Stimulated activated CD8-positive, alpha-beta memory T cell treated with anti-CD3 and anti-CD28 coated beads, Interleukin-4, amount 100 ng/mL, for 24 hours (primary cell): ENCODE measurements at places on chromosomes 3 and 15.

DNA sequence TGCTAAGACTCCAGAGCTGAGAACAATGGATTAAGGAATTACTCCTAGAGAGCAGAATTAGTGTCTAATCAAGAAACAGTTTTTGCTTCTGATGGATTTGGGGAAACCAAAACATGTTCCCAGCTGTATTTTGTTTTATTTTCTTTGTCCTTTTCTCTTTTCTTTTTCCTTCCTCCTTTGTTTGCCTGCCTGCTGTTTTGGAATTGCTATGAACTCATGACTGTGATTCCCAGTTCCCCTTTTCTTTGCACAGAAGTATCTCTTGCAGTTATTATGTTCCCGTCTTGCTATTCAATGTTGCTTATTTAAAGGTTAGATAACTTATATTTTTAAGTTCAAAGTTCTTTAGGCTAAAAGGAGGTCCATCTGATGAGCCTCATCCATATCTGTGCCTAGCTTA, 77.0 kb upstream of the GBE1 start:
- no peak for DNase-seq

- DNase-seq, result peak; percentile 26
These were observed 27.6 kb downstream of the XYLB start for GRCh38 chr3:38374221-38374620.

DNA sequence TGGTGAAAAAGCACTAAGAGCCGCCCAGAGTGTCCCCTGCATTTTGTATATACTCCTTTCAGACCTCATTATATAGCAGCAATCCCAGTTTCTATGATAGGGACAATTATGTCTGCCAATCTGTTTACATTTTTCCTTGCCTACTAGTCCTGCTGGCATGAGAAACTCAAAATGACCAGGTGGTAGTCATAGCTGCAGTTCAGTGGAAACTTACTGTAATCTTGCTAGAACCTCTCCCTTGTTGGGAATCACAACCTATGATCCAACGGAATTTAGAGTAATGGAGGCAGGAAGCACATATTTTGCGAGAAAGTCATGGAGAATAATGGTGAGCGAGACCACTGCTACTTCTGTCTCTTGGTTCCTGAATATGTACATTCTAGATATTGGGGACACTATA, 28.6 kb upstream of the MINAR1 start:
- no peak for DNase-seq

DNA sequence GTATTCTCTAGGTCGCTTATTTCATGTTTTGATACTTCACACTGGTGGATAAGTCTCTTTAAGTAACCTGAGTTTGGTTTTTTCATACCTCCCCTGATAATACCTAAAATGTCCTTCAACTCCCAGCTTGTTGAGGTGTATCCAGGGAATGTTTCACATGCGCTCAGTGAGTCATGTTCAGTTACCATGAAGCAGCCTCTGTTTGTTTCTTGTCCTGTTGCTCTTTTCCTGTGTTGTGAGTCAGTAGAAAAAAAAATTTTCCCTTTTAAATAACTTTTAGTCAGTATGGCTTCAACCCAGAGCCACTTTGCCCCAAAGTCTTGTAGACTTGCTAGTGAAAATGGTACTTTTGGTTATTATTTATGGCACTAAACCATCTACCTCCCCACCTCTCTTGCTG, 278.4 kb upstream of the ZPLD1 start:
- DNase-seq, result no peak

DNA sequence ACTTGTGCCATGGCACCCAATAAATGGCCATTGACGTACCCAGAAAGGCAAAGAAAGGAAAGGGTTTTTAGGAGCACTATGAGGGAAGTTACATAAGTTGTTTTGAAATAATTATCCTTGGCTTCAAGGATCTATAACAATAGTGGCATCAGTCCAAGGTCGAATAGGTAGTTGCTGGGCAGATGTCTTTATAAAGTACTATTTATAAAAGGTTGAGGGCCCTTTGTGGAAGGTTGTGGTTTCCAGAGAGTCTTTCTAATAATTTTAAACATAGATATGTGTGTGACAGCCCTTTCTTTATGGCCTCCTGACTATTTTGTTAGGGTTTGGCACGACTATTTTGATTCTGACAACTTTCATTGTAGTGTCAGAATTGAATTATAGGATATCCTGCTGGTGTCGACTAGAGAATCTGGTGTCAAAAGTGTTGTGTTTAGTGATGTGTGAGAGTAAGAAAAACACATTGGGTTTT, 260.5 kb downstream of the PYDC2 start:
- no peak for DNase-seq

GRCh38 chr3:41525303-41526064, 326.2 kb downstream of the CTNNB1 start:
- no peak for DNase-seq

GRCh38 chr3:140580746-140581145, 97.1 kb upstream of the TRIM42 start:
- no peak for DNase-seq

- DNase-seq, result no peak
These were observed 2.0 kb upstream of the ST8SIA2 start for GRCh38 chr15:92391640-92392039.

- no peak for DNase-seq
These were observed 583.5 kb downstream of the ROBO1 start for GRCh38 chr3:79184251-79184650.

DNA sequence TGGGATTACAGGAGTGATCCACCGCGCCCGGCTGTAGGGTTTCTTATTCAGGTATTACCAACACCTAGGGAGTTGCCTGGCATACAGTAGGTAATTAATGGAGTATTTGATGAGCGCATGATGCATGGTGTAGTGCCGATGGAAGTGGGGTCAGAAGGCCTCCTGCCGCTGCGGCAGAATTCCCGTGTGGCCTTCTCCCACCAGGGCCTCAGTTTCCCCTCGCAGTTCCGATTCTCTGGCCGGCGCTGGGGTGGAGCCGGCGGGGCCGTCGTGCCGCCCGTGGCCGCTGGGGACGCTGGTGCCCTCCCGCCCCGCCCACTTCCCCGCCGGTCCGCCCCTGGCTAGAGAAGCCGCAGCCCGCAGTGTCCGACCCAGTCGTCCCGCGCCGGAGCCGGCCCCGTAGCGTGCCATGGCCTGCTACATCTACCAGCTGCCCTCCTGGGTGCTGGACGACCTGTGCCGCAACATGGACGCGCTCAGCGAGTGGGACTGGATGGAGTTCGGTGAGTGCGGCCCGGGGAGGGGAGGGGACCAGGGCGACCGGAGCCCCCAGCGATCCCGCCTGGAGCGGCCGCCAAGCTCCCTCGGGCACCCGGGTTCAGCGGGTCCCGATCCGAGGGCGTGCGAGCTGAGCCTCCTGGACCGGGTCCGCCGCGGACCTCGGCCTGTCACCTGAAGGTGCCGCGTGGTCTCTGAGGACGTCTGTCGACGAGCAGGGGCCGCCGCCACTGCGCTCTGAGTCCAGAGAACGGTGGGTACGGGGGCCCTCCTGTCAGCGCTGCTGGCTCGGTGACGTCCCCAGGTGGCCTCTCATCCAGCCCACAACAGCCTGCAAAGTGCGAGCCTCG, at the start of gene IRAK2:
TSS of gene IRAK2 (plus strand) at position 374 of the 848 bp plus-strand sequence. CDS start at position 410, 36 bp downstream.
- DNase-seq, result peak; percentile 51

- no peak for DNase-seq
These were observed 33.5 kb downstream of the TUSC7 start for GRCh38 chr3:116743062-116743461.

GRCh38 chr3:52147804-52148203, 6.4 kb downstream of the POC1A start:
- DNase-seq, result no peak

DNA sequence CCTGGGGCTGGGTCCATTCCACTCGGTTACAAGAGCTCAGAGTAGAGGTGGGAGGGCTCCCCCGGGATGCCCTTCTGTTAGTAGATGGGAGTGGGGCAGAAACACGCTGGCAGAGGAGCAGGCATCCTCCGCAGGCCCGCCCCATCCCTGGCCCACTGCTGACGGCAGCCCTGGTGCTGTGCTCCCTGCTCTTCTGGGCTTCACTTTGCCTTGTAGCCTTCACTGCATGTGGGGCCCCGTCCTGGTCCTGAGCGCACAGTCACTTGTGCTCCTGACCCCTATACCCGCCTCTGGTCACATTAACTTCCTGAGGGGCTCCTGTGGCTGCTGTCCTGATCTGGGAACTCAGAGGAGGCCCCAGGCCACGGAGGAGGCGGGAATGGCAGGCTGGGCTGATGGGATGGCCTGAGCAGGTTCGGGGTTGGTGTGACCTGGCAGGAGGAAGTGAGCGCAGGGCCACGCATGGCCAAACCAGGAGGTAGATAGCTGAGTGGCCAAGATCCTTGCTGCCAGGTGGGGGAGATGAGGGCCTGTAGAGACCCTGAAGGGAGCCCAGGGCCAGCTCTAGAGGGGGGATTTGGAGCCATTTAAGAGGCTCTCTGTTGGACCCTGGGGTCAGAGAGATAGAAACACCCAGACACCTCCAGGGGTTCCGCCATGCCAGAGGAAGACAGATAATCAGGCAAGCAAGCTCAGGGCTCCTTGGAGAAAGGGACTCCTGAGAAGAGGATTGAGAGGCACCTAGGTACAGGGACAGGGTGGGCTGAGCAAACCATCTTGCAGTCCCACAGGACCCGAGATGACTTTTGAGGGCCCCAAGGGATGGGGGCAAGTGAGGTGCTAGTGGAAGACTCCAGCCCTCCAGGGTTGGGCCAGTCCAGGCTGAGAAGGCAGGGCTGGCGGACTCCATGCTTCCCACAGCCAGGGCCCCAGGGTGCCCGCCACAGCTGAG, 92.2 kb upstream of the PRR23E start:
- DNase-seq, result no peak

- DNase-seq, result no peak
These were observed 105.2 kb downstream of the DAPK2 start for GRCh38 chr15:63940966-63941620.

- no peak for DNase-seq
These were observed 57.9 kb downstream of the PYDC2 start for GRCh38 chr3:191518861-191519260.

- no peak for DNase-seq
These were observed 1166.9 kb downstream of the ZPLD1 start for GRCh38 chr3:103601666-103602065.
